ENCODE measurements at places on chromosomes 2 and 18. TPM values are rescaled to one million over a fixed set of nuclear protein-coding genes. Genes with fewer than 3 reads are reported as not detected.

Gene TSPYL6
- under 0.01 TPM for total RNA-seq

Gene BBS5
- total RNA-seq, result 7.6 TPM

Gene FBLN7
- 0.29 TPM for total RNA-seq

Gene GRHL1
- total RNA-seq, result 0.58 TPM

Gene CDK5R2
- under 0.01 TPM for total RNA-seq

Gene INHA
- 0.33 TPM for total RNA-seq

Gene SCN9A
- total RNA-seq, result 40.9 TPM

Gene MYOM1
- 0.15 TPM for total RNA-seq

Gene ANKRD30B
- 0.50 TPM for total RNA-seq

Gene ZNF892
- total RNA-seq, result 7.9 TPM
